ENCODE measurements at places on chromosomes 1 and 21.

DNA sequence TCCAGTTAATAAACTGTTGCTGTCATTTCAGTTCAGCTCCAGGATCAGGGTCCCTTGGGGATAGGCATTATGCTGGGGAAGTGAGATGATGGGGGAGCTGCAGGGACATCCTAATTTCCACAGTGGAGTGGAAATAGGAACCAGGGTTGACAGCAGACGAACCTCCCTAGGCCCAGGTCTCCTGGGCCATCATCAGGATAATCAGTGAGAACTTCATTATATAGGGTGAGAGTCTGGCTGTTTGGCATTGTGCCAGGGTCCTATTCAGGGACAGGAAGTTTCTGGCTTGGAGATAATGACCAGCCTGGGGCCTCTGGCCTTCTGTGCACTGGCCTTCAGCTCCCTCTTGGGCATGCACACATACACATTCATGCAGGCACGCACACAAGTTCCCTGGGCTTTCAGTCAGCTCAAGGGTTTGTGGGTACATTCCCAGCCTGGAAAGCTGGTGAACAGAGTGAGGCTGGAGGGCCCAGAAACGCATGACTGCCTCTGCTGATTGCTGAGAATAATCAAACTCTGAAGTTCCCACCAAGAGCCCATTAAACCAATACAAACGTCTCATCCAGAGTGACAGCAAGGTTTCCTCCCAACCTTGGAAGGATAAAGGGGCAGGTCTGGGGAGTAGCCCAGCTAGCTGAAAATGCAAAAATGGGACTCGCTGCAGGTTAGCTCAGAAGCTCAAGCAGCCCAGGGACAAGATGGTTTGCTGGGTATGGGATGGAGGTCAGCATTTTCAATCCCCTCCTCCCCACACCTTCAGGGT lies 13.9 kb upstream of the LRIG2 start:
- peak; percentile 42 for DNase-seq

DNA sequence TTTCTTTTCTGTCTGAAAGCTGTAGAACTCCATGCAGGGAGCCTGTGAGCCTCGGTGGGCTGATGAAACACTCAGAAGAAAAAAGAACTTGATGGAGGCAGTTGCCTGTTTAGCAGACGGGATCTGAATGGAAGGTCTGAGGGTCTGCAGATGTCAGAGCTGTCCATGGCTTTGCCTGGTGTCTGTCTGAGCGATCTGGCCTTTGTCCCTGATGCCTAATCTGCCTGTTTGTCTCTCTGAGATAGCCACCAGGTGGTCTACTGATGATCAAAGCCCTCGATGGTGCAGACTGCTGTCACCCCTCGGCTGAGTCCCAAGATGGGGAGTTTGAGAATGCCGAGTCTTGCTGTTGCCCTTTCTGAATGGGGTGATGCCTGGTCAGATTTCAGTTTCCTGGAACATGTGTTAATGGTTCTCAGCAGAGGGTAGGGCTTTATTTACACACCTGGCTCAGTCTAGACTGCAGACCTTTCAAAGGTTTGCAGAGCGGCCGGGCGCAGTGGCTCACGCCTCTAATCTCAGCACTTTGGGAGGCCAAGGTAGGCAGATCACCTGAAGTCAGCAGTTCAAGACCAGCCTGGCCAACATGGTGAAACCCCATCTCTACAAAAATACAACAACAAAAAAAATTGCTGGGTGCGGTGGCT lies 90.4 kb downstream of the KIF26B start:
- DNase-seq, result peak; percentile 93

DNA sequence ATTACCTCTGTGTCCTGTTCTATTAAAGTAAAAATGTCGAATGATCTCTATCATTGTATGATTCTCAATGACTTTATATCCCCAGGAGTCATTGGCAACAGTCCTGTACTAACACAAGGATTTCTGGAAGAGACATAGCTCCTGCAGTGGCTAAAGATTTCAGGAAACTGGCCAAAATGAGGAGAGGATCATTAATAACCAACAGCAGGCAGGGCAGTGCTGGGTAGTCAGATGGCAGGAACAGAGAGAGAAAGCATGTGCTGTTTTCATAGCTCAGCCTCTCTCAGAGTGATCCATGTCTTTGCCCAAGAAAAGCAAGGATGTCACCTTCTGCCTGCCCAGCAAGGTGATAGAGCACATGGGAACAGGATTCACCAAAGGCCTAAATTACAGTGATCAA lies 604.7 kb upstream of the PLXNA2 start:
- no peak for DNase-seq

GRCh38 chr21:42680058-42680330 lies 26.6 kb downstream of the PDE9A start:
- DNase-seq, result no peak

- DNase-seq, result no peak
Measured at GRCh38 chr1:32693455-32694174, 9.0 kb downstream of the SYNC start.
